ENCODE measurements at places on chromosomes 4 and X.

GRCh38 chr4:13840502-13841190 lies 213.1 kb upstream of the BOD1L1 start:
- DNase-seq, result no peak

- DNase-seq, result no peak
These were observed 29.6 kb downstream of the SMARCA1 start for GRCh38 chrX:129493643-129494042.

DNA sequence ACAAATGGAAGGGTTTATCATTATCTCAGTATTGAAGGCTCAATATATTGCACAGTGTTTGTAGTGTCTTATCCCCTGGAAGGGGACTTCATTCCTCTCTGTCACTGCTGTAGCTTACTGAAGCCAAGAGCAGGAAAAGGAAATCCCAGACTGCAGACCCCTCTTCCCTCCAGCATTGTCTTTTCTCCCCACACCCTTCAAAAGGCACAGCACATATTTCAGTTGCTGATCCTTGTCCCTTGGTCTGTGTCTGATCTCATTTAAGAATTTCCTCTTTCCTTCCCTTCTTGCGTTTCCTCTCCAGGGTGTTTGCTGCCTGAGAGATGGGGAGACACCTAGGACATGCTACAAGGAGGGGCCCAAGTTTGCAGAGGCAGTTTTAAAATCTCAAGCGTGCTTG lies 40.1 kb downstream of the STIM2 start:
- DNase-seq, result no peak

DNA sequence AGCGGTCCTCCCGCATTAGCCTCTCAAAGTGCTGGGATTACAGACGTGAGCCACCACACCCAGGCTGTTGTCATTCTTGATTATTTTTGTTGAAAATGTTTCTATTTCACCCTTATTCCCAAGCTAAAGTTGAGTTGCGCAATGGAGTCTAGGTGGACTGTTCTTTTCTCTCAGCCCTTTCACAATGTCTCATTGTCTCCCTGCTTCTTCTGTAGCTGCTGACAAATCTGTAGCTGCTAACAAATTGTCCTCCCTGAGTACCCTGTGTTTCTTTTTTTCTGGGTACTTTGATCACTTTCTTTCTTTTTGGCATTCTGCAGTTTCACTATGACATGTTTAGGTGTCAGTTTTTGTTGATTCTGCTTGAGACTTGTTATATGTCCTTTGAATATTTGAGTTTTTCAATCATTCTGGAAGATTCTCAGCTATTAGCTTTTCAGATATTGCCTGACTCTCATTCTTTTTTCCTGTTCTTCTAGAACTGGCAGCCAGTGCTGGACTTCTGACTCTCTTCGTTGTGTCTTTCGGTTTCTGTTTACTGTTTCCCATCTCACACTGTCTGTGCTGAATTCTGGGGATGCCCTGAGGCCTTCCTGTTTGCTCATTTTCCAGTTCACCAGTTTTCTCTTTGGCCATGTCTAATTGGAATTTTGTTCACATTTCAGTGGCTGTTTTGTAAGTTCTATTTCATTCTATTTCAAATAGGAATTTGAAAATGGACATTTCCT lies 6.6 kb downstream of the ABCD1 start:
- no peak for DNase-seq

- no peak for DNase-seq
These were observed 19.0 kb downstream of the QDPR start for GRCh38 chr4:17492876-17493275.

DNA sequence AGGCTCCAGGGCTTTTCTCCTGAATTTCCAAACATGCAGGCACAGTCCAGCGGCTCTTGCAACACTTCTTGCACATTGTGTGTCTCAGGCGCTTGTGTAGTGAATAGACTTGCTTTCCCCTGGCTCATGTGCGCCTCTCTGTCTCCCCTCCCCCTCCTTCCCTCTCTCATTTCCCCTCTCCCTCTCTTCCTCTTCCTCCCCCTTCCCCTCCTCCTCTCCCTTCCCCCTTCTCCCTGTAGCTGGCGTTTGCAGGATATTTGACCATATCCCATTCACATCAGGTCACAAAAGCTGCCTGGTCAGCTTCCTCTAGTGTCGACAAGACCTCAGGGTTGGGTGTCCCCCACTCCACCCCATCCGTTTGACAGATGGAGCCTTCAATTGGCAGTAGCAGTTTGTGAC lies 2.4 kb downstream of the CHST7 start:
- no peak for DNase-seq

DNA sequence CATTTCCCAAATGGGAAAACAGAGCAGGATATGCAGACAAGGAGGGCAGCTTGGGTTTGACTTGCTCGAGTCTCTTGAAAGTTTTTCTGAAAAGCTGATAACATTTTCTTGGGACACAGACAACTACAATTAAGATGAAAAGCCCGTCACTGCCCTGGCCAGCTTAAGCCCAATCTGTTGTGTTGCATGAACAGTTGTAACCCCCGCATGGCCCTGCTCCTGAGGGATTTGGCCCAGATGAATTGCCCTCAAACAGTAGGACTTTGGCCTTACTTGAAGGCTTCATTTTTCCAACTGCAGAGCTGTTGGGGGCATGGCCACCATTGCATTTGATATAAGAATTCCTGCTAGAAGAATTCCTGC lies 40.5 kb upstream of the MGST2 start:
- DNase-seq, result no peak

GRCh38 chr4:2286904-2287593 lies 25.1 kb upstream of the MXD4 start:
- no peak for DNase-seq

DNA sequence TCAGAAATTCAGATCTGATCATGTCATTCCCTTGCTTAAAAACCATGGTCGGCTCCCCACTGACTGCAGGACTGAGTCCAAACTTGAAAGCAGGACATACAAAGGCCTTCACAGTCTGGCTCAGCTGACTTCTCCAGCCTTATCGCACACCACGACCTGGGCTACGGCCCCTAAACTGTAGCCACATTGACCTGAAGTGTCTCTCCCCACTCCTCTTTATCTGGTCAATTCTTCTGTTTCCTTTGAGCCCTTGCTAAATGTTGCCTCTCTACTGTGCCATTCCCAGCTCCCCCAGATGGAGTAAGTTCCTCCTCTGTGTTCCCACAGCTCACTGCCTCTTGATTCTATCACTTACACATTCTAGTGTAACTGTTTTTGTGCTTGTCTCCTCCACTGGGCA lies 60.5 kb upstream of the CITED1 start:
- no peak for DNase-seq

DNA sequence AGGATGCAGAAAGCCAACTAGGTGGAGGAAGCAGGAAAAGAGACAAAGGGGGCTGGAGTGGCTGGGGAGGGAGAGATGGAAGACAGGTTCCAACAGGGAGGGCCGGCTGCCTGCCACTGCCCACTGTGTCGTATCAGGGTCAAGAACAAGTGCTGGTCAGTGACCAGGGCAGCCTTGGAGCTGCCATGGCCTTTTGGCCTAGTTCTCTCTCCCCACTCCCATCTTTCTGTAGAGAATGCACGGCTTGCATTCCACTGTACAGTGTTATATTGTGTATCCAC lies 11.9 kb downstream of the L1CAM start:
- DNase-seq, result no peak

DNA sequence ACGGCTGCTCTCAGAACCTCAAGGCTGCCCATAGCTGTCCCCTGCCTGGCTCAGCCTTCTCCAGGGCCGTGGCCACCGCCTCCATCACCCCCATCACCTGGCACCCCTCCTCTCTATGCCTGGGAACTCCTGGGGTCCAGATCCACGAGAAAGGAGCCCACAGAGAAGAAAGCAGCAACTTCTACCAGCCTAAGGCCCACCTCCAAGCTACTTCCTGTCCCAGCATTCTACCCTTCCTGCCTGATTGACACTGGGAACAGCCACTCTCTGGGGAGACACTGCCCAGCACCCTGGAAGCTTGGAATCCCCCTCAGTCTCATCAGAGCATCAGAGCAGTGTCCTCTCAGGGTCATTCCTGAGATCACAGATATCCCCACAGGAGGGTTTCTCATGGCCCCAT lies 36.9 kb upstream of the PROM1 start:
- no peak for DNase-seq

DNA sequence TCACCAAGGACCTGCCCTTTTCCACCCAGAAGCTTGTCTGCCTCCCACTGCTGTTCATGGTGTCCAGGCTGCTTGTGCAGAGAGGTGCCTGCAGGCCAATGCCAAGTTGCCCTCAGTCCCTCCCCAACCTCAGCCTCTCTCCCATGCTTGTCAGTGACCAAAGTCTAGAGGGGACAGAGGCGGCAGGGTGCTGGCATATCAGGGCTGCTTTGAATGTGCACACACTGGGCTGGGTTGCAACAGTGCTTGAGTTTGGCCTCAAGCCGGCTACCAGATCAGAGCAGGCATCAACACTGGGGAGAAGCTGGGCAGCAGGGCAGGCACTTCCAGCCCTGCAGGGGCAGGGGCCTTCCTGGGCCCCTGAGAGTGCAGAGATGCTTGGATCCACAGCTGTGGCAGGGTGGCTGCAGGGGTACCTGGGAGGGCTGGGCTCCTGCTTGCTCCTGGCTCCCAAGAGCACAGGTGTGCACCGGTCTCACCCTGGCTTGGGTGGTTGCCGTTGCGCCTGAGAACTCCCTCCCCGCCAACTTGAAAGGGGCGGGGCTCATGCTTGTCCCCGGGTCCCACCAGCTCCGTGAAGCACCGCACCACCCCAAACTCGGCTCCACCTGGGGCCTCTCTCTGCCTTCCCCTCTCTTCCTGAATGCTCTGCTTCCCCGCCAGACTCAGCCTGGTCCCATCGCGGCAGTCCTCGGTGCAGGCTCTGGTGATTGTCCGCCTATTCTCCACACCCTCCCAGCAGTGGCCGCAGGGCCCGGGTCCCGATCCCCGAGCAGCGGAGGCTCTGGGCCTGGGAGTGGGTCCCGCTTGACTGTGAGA lies 1681.9 kb upstream of the ADGRL3 start:
- DNase-seq, result no peak

- DNase-seq, result no peak
These were observed 178.3 kb downstream of the OPHN1 start for GRCh38 chrX:68254738-68255645.

- no peak for DNase-seq
These were observed 10.6 kb upstream of the GPM6B start for GRCh38 chrX:13827298-13828090.

GRCh38 chrX:155009994-155010472 lies 12.5 kb downstream of the F8 start:
- no peak for DNase-seq

GRCh38 chr4:80156410-80156809 lies 40.9 kb upstream of the PRDM8 start:
- no peak for DNase-seq

DNA sequence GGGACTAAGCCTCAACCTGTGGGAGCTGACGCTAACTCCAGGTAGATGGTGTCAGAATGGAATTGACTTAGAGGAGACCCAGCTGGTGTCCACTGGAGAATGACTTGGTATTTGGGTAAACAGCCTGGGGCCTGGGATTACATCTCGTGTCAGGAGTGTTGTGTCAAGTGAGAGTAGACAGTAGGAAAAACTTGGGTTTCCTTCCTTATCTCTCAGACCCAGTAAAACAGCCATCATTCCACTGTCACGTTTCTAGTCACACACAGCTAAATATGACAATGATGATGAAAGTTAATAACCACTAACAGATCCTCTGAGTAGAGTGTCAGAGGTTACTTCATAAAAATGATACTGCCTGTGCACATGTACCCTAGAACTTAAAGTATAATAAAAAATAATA lies 13.8 kb downstream of the ZNF674 start:
- DNase-seq, result no peak

DNA sequence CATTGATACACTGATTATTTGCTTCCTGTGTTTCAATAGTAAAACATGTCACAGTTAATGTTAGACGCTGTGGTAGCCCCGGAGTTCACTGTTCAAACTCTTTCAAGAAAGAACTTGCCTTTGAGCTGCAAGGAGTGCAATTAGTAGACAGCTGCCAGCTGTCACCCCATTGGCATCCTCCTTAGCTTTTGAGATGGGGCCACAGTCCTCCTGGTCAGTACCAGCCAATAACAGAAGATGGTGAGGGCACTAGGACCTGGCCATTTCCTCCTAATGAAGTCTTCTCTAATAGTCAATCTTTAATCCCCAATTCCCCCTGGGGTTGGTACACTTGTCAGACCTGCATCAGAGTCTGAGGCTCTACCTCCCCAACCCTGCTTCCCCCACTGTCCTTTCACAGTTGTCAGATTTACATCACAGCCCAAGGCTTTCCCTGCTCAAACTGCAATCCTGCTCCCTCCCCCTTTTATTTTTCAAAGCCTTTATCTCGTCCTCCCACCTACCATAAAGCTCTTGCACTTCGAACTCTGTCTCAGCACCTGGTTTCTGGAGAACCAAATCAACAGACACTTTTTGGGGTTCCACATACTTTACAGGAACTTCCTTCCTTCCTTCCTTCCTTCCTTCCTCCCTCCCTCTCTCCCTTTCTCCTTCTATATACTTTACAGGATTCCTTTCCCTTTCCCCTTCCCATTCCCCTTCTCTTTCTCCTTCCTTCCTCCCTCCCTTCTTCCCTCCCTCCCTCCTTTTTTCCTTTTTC lies 182.0 kb downstream of the RASL11B start:
- DNase-seq, result no peak

GRCh38 chr4:182863501-182863900 lies 53.7 kb downstream of the DCTD start:
- DNase-seq, result no peak

DNA sequence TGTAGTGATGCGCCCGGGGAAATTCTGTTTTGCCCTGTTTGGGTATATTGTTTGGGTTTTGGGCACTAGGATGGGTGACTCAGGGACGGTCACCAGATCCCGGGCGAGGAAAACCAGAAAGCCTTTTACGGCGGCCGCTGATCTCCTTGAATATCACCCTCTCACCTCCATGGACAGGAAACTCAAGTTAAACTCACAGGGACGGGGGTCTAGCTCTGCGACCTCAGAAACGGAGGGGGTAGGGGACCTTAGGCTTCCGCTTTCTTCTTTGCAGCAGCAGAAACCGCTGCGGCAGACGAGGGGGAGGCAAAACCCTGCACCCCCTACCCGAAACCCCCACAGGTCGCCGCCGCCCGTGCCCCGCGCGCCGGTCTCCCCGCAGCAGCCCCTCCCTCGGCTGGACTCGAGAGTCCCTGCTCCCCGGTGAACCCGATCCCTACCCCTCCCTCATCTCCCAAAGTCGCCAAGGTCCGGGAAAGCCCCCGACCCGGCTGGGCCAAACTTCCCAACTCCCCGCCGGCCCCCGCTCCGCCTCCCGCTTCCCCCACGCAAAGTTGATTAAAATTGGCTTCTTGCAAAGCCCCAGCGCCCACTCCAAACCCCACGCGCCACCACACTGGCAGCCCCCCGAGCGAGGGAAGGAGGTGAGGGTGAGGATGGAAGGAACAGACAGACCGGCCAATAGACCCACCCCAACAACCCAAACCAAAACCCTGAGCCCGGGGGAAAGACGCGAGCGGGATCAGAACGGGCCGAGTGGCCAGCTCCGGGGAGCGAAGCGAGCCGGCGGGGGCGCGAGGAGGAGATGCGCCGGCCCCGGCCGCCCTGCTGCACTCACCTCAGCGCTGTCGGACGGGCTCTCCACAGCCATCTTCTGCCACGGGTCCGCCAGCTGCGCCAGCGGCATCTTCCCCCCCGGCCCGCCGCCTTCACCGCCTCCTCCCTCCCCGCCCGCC lies 705 bp downstream of the RPS6KA3 start:
- DNase-seq, result peak; percentile 54

DNA sequence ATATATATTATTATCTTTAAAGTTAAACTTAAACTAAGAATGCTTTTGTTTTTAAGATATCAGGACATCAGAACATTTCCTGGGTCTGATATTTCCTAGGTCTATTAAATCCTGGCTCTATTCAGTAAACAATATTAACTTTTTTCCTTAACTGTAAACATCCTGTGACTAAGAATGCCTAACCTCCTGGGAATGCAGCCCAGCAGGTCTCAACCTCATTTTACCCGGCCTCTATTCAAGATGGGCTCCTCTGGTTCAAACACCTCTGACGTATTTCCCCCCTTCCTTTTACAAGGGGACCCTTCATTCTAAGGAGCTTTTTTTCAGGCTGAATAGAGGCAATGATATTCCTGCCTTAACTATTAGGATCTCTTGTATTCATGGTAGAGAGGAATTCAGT lies 35.8 kb upstream of the DYNLT3 start:
- no peak for DNase-seq
